AG20443 (cell line): ENCODE measurements at places on chromosomes 6 and 20.

DNA sequence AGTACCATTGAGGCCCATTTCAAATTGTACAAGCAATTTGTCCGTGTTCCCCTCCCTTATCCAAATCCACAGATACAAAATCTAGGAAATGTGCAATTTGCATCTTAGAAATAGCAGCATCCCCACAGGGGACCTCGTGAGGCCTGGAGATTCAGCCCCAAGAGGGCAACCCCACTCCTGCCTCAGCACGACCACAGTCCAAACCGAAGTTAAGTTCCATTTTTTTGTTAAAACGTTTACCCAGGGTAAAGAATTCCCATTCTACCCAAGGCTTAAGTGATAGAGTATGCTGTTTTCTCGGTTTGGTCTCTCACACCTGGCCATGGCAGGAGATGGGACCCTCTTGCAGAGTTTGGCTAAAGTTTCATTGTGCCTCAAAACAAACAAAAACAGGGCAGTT lies 41.2 kb downstream of the PLCG1 start:
- no peak for DNase-seq

GRCh38 chr6:144143878-144144277 lies 6.4 kb upstream of the STX11 start:
- no peak for DNase-seq

- DNase-seq = no peak
Observed at GRCh38 chr6:137589067-137589848, 95.1 kb upstream of the OLIG3 start.

DNA sequence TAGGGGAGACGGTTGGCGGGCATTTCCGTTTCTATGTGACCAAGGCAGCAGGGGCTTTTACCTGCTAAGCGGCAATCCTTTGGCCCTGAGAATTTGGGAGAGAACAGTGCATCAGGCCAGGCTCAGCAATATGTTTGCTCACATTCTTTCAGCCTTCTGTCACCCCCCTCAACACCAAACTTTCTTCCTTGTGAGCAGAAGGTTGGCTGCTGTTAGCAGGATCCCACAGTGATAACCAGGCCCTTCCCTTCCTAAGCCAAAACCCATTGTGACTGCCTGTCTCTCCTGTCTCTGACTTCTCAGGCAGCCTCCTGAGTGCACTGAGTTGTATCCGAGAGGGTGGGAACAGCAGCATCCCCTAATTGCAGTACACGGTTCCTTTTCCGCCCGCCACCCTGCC lies 43.7 kb downstream of the STK35 start:
- no peak for DNase-seq

- DNase-seq = peak; percentile 56
Observed at GRCh38 chr20:13008761-13009681, at the start of gene SPTLC3. Gene SPTLC3, plus strand, starts transcription at chr20:13008972. Its CDS starts 296 bp downstream, at chr20:13009268.

DNA sequence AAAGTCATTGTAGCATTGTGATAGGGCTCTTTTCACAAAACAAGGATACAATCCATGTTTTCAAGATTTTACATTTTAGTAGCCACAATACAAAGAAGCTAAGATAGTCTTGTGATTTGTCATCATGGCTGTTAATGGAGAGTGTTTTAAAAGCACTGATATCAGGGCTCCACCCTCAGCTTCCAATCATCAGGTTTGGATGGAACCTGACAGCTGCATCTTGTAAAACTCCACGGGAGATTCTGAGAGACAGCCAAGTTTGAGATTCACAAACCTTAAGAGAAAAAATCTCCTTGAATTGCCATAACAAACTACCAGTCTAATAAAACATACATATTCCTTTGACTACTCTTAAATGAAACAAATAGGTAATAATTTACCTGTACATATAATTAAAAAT lies 280.2 kb downstream of the ESR1 start:
- no peak for DNase-seq

DNA sequence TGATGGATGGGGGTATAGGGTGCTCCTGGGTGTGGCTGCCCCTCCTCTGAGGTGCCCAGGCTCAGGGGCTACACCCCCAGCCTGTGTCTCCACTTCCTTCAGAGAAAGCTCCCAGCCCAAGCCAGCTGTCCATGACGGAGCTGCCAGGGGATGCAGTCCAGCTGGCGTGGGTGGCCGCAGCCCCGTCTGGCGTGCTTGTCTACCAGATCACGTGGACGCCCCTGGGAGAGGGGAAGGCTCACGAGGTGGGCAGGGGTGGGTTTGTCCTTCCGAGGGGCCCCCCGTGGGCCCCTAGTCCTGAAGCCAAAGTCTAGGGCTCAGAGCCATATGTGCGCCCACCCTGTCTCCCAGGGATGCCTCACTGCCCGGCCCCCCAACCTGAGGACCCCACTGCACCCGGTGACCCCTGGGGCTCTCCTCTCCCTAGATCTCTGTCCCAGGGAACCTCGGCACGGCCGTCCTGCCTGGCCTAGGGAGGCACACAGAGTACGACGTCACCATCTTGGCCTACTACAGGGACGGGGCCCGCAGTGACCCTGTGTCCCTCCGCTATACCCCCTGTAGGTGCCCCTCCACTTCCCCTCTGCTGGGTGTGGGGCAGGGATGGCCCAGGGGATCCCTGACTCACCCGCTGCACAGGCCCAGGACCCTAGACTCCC lies 19.8 kb downstream of the COL20A1 start:
- no peak for DNase-seq

- DNase-seq = no peak
Observed at GRCh38 chr20:8524101-8525016, 392.3 kb downstream of the PLCB1 start.

DNA sequence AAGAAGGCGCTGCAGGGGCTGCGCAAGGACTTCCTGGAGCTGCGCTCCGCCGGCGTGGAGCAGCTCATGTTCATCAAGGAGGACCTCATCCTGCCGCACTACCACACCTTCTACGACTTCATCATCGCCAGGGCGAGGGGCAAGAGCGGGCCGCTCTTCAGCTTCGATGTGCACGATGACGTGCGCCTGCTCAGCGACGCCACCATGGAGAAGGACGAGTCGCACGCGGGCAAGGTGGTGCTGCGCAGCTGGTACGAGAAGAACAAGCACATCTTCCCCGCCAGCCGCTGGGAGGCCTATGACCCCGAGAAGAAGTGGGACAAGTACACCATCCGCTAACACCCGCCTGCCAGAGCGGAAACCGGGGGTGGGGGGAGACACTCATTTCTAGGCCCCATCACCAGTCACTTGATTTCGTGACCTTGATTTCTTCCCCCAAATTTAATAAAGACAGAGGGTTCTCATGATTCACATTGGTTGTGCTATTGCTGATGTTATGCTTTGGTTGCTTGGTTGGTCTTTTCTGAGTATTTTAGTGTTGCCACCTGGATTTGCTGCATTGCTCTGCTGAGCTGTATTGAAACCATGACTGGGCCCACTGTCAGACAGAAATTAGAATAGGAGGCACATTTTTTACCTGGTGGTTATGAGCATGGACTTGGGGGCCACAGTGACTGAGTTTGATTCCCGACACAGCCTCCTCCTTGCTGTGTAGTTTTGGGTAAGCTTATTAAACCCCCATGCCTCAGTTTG lies 1.5 kb downstream of the FAM50B start:
- no peak for DNase-seq

DNA sequence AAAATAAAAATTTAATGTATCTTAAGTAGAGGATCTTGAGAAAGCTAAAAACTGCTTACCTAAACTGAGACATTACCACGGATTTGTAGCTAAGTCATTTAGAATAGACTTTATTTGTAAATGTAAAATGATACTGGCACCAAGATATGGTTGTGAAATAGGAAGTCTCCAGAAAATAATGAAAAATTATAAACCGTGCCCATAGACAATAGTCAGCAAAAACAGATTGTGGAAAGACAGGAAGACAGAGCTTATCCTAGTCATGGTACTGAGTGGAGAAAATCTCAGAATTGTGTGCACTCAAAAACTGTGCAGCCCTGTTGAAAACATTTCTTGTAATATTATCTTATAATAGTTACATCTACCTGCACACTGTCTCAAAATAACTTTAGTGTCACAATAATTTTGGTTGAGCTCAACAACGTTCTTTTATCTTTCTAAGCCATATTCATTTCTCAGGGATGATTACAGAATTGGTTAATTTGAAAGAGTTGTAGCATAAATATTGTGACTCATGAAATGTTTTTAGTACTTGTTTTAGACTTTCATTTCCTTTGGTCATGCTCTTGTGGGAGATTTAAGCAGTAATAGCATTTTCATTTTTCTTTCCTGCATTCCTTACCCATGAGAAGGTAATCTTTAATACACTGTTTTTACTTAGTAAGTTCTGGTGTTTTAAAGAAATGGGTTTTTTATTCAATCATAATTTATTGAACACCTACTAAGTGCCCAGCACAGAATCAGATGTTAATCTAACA lies 174.5 kb downstream of the SOX4 start:
- DNase-seq = peak; percentile 36

- no peak for DNase-seq
Observed at GRCh38 chr6:2222275-2222842, 23.0 kb downstream of the GMDS start.

GRCh38 chr20:48102076-48102787 lies 317.0 kb upstream of the SULF2 start:
- no peak for DNase-seq

GRCh38 chr6:33847078-33847477 lies 43.3 kb upstream of the MLN start:
- DNase-seq = no peak

DNA sequence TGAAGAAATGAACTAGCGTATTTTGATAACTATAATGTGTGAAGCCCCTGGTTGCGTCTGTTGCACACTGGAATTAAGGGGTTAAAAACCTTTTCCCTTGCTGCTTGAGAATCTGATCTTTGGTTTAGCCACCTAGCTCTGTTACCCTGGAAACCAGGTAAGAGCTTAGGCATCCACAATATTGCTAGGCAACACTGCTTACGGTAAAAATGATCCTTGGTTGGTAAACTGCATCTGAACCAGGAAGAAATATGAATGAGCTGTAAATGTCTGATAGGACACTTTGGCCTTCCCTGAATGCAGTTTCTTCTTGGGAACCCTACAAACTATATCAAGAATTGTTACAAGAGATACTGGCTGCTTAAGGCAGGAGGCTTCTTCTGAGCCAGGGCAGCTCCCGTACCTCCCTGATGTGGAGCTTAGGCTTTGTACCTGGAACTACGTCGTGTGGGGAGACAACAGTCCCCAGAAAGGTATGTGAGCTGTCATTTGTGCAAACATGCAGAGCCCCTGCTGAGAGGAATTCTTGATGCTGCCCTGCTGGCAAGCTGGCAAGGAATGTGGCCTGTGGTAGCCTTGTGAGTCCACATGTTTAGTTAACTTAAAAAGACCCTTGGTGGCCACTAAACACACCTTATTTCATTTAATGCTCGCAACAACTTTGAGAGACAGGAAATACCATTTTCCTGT lies 18.4 kb downstream of the UBE3D start:
- no peak for DNase-seq
